Thoracic aorta (tissue), 2 donors: ENCODE measurements at places on chromosomes 16 and 17.

DNA sequence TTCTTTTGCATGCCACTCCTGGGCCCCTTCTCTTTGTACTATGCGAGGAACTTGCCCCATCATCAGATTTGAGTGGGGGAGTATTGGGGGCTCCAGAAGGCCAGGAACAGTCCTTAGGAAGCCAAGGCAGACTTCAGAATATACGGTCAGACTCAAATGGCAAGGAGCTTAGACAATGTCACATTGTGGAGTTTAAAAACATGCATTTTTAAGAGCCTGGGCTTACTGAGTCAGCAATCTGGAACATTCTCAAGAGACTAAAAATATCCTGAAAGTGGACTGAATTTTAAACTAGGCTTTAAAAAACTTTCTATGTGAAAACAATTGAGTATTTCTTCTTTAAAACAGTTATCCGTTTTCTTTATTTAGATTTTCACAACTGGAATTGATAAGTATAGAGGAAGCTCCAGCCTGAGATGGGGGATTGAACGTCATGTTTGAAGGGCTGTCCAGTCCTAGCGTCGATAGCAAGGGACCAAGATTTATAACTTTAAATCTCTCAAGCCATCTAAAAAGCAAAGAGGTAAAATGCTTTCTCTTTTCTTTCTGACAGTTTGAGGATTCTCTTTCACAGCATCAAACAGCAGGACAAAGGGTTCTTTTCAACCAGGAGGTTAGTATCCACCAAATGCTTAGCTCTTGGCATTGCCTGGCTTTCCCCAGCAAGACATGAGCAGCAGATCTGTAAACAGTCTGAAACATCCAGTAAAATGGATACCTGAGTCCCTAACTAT is 45.8 kb upstream of the CDRT4 start:
- no peak for DNase-seq

DNA sequence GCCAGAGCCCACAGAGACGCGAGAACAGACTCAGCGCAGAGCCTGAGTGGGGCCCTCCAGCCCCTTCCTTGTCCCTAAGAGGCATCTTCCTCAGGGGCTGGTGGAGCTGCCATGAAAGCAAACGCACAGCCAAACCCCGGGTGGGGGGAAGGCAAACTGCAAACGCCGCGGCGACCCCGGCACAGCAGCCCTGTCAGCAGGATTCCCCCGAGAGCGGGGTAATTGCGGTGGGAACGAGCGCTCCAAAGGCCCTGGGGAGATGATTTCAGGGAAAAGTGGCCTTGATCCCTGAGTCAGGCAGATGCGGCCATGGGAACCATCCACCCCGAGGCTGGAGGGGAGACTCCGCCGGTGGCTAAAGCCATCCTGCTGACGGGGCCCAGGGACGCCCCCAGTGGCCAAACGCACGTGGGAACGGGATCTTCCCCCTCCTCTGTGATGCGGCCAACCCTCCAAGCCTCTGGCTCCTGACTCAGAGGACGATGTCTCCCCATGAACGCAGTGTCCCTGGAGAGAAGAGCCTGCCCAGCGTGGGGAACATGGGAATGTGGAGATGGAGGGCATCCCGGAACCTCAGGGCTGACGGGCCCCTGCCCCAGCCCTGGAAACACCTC is 25.1 kb downstream of the SLC7A5 start:
- no peak for DNase-seq

DNA sequence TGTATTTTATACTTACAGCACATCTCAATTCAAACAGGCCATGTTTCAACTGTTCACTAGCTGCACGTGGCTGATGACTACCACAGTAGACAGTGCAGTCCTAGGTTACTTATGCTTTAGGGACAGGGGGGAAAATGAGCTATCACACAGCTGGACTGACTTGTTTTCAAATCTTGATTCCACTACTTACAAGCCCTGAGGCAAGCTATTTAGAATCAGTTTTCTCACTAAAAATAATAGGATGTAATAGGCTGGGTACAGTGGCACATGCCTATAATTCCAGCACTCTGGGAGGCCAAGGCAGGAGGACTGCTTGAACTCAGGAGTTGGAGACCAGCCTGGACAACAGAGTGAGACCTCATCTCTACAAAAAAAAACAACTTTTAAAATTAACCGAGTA is 10.3 kb downstream of the GLG1 start:
- DNase-seq = no peak

GRCh38 chr17:56973520-56973919 is 4.4 kb upstream of the SCPEP1 start:
- DNase-seq = no peak

DNA sequence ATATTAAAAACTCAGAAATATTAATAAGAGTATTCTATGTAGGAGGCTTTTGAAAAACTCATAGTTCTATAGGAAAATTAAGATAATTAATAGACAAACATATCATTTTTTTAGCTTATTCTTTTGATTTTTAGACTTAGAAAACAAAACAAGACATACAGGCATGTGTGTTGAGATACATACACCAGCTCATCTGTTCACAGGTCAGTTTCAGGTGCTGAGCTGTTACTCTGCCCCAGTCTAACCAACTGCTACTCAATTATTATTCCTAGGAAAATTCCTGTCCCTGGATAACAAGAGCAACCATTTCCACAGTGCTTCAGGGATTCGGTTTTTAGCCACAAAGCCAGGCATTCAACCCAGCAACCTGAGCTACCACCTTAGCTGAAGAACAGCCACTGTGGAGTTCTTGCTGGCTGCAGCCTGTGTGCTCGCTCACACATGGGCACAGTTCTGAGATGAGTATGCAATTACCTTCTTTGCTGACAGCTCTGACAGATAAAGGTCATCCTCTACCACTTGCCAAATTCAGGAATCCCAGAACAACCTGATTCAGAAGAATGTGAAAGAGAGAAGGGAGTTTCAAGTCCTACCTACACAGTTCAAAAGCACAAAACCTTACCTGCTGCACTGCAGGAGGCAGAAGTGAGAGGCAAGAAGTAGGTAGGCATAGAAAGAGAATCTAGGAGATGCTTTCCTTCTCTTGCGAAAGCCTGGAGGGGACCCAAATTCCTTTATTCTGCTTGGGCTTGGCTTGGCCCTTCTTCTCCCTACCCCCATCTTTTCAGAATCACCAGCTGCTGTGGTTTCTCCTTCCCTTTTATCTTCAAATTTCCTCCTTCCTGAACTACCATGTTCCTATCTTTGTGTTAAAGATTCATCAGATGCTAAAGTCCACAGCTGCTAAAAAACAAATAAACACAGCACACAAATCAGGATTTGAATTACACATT is 62.7 kb downstream of the TEX2 start:
- DNase-seq = no peak

DNA sequence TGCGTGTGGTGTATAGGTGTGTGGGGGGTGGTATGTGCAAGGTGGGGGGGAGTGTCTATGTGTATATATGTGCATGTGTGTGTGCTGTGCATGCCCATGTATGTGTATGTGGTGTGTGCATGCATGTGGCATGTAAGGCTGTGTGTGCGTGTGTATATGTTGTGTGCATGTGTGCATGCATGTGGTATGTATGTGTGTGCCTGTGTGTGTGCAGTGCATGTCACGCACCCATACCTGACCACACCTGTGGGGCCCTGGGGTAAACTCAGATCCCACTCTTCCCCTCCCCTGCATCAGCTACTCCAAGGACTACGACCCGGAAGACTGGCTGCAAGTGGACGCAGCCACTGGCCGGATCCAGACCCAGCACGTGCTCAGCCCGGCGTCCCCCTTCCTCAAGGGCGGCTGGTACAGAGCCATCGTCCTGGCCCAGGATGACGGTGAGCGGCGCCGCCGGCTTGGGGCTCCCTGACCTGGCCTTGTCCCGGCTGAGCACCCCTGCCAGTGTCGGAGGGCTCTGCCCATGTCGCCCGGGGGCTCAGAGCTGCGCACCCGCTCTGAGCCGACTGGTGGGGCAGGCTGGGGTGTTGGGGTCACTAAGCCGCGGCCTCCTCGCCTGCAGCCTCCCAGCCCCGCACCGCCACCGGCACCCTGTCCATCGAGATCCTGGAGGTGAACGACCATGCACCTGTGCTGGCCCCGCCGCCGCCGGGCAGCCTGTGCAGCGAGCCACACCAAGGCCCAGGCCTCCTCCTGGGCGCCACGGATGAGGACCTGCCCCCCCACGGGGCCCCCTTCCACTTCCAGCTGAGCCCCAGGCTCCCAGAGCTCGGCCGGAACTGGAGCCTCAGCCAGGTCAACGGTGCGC is 9.1 kb downstream of the SLC22A31 start:
- DNase-seq = no peak

DNA sequence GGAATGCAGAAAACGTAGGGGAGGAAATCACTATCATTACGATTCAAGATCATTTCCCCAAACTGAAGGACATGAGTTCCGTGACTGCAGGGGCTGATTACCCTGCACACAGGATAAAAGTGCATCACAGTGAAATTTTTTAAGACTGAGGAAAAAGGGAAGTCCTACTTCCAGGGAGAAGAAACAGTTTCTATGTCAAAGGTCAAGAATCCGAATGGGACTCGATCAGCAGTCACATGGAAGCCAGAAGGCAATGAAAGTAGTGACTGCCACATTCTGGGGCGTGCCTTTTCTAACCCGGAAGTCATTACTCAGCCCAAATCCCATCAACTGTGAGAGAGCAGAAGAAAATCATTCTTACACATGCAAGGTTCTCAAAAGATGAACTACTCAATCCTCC is 12.1 kb downstream of the ZZEF1 start:
- no peak for DNase-seq

- DNase-seq = no peak
These were observed 85.6 kb downstream of the MSI2 start for GRCh38 chr17:57341611-57342540.

- no peak for DNase-seq
These were observed 74.5 kb upstream of the RCVRN start for GRCh38 chr17:9979463-9979995.

- DNase-seq = no peak
These were observed 32.7 kb downstream of the ADAMTS18 start for GRCh38 chr16:77402118-77402517.

- DNase-seq = no peak
These were observed 12.3 kb upstream of the KRT17 start for GRCh38 chr17:41636652-41637051.

GRCh38 chr17:41486809-41487530 is 2.7 kb downstream of the KRT36 start:
- DNase-seq = no peak

DNA sequence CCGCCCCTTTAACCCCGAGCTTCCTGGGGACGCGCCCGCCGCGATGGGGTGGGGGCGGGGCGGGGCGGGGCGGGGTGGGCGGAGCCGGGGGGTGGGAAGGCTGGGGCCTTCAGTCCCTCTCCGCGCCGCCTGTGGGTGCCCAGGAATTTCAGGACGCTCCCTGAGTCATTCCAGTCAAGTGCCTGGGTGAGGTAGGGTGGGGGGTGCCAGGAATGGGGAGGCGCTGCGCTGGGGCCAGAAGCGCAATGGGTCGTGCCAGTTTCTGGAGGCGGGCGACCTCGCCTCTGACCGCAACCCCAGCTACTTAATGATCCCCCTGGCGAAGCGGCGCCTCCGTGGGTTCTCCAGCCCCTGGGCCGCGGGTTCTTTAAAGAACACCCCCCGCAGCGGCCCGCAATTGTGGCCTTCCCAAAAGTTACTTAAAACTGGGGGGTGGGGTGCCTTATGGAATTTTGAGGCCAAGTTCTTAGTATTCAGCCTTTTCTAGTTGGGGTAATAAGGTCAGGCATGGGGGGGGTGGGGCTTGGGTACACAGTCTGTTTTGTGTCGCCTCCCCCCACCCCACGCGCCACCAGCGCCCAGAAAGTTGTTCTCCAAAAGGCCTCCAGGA is 826 bp upstream of the GSE1 start:
- peak; percentile 62 for DNase-seq

GRCh38 chr16:66274335-66275110 is 92.0 kb upstream of the CDH5 start:
- no peak for DNase-seq

DNA sequence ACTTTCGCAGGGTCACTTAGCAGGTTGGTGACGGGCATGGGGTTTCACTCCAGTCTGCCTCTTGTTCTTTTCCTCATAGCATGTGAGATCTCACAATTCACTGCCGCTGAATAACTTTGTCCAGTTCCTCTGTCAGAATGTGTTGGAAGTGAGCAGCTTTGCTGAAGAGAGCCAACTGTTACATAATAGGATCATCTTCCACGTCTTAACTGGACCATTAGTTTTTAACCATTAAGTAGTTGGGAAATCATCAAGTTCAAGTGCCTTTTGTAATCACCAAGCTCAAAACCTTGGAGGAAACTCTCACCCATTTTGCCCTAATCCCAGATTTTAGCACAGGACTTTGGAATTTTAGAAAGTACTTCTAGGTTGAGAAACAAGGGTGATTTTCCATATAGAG is 290.6 kb downstream of the WWOX start:
- no peak for DNase-seq

DNA sequence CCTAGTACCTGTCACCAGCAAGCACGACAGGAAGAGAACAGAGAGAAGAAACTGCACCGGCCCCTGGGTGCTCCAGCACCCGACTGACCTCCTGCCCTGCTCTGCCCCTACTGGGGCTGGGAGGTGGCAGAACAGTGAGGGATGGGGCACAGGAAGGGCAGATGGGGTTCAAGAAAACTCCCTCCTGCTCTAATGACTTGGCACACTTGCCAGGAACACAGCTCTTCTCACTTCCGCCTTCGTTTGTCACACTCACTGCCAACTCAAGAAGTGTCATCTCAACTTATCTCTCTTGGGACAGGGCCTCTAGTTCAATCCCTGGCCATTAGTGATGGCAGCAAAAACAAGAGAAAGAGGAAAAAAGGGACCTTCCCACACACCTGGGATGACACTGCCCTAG is 42.7 kb upstream of the ICAM2 start:
- DNase-seq = no peak

DNA sequence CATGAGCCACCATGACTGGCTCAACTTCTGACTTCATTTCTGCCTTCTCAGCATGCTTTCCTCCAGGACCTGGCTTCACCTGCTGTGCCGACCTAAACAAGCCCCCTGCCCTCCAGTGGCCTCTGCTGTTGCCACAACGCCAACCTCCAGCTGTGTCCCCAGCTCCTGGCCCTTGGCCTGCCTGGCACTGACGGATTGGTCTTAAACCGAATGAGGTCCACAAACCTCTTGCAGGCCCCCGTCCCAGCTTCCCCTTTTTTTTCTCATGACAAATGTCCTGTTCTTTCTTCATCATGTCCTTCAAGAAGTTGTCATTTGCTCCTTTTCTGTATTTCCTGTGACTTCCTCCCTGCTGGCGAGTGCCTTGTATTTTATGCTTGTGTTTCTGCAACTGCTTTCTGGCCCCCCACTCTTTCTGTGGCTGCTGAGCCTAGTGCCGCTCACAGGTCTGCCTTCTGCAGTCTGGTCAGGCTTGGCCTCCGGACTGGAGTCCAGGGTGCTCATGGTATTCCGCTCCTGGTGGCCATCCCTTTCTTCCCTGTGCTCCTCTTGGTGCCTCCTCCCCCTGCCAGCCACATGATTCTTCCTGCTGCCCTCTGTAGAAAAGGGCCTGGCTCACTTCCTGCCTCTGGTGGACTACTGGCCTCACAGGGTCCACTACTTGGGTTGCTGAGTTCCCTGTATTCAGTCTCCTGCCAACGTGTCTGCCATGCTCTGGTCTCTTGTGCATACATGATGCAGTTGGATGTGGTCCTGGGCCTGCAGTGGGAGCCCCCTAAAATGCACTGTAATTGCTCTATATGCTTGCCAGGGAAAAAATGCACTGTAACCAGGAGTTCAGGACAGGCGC is 2.9 kb downstream of the ATP6V0C start:
- DNase-seq = no peak
